Brain (organoid and tissue), 16 donors: ENCODE measurements at places on chromosomes 4 and X.

DNA sequence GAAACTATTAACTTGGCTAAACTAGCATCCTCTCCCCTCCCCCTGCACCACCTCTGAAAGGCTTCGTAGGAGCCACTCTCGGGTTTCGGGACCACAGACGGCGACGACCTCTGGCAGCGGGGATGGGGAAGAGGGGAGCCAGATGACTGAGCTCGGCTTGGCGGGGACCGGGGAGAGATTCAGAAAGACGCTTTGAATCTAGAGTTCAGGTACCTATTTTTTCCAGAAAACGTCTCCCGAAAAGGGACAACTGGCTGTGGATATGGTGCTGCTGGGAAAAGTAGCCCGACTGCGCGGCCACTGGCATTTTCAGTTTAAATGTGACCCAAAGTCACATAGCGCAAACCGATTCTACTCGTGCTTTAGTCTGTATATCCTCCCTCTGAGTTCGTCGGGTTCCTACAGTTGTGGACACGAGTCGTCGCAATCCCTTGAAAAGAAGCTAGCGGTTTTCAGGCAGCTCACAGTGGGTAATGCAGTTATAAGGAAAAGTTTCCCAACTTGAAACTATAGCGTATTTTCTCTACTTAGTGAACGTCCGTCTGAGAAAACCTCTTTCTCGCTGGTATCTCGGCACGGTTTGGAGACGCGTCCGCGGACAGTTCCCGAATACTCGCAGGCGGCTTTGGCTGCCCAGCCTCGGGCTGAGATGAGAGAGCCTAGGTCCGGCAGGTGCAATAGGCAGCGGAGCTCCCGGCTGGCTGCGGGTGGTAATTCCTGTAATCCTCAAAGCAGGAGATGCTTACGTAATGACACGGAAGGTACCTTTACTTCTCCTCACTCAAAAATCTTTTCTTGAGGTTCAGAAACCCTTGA, 1.3 kb downstream of the PARM1 start:
- peak; percentile 22 for DNase-seq

GRCh38 chr4:48727666-48728459, 52.2 kb downstream of the FRYL start:
- DNase-seq, result no peak

DNA sequence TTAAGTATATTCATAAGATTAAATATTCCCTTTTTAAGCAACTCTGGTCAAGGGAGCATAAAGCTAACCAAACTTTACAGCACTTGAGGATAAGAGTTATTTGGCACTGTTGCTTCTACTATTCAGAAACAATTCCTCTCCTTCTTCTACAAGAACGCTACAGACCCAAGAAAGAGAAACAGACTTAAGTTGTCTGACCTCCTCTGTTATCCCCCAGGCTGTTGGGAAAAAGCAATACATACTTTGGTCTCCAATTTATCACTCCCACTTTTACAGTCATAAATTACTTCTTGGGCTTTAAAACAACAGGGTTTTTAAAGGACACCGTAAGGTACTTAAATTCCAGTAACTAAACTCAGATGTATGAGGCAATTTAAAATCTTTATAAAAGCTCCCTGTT, 147.4 kb downstream of the COL25A1 start:
- DNase-seq, result no peak

DNA sequence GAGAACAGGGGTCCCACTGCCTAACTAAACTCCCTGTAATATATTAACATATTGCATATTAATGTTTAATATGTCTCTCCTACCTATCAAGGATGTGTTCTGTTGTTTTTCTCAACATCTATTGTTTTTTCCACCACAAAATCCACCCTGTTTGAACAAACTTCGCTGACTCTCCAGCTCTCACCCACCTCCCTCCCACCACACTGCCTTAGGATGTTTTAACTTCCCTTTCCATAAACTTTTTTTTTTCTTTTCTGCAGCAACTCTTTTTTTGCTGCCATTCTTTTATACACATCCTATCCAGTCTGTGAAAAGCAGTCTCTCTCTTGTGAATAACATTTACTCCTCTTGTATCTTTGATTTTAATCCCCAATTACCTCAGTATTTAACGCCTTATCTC, 226.1 kb downstream of the PCDH7 start:
- no peak for DNase-seq

DNA sequence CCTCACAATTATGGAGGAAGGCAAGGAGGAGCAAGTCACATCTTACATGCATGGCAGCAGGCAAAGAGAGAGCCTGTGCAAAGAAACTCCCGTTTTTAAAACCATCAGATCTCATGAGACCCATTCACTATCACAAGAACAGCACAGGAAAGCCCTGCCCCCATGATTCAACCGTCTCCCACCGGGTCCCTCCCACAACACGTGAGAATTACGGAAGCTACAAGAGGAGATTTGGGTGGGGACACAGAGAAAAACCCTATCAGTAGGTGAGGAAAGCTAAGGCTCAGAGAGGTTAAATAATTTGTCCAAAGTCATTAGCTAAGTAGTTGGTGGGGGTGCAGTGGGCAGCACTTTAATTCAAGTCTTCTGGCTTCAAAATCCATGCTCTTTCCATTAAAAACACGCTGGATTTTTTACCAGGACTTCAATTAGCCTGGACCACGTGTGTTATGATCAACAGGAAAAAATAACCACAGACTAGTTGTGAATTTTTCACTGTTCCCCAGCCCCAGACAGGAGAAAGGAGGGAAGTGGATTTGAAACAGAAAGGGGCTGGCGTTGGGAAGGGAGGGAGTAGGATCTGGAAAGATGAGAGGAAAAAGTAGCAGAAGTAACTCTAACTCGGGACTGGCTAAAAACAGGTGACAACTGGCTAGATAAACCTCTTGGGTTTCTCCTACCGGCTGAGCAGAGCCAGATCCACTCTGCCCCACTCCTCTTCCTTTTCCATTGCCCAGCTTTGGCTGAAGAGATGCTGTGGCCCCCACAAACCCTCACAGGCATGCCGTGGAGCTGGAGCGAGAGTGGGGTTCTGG, 986 bp downstream of the MTMR8 start:
- no peak for DNase-seq

- no peak for DNase-seq
Observed at GRCh38 chrX:20312018-20312417, 45.3 kb upstream of the RPS6KA3 start.

DNA sequence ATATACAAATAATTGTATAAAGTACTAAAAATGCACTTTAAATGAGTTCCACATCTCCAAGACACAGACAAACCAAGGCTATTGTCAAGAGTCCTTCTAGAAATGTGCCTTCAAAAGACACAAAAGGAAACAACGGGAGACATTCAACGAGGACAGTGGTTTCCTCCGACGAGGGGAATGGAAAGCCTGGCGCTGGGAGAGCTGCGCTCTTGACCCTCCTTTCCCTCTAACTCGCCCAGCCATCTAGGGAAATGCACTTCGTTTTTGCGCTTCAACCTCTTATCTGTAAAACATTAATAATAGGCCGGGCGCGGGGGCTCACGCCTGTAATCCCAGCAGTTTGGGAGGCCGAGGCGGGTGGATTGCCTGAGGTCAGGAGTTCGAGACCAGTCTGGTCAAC, 37.0 kb downstream of the ZFP42 start:
- no peak for DNase-seq

DNA sequence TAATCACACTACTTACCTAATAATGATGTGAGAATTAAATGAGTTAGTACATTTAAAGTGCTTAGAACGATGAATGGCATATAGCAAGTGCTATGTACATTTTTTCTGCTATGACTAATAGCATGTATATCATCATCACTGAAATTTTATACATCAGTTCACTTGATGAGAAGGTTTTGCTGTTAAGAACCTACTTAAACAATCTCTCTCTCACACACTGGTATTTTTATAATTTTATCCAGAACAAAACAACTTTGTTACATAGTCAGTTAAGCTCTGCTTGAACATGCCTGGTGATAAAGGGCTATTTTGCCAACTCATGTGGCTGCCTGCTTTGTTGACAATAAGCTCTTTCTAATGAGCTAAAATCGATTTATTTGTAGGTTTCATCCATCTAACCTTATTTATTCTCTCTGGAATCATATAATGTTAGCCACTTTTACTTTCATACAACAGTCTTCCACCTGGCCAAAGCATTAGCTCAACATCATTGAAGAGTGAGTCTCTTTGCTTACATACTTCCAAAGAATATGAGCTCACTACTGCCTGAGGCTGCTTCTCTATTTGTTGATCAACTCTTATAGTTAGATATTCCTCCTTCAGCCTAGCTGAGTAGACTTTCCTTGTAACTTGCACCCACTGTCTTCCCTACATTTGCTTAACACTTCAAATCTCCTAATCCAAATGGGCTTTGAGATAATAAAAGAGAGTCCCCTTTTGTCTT, 372.7 kb upstream of the BOD1L1 start:
- DNase-seq, result no peak

GRCh38 chr4:76989391-76990061, 40.0 kb downstream of the SEPTIN11 start:
- no peak for DNase-seq

- no peak for DNase-seq
Observed at GRCh38 chr4:118911238-118911703, 22.6 kb downstream of the SYNPO2 start.

GRCh38 chrX:33307911-33308354, 96.6 kb upstream of the DMD start:
- peak; percentile 5 for DNase-seq
